ENCODE measurements at places on chromosomes 1 and 21.

GRCh38 chr1:67361641-67362040 is 54.0 kb downstream of the IL12RB2 start:
- no peaks in the 10 kb centered on the region for H3K27me3 ChIP-seq
- H3K4me3 ChIP-seq: no peak overlapping the region
- no peak overlapping the region for H3K27ac ChIP-seq
- DNase-seq: no peak
- no peaks in the 10 kb centered on the region for H3K4me1 ChIP-seq

- no peaks in the 10 kb centered on the region for H3K36me3 ChIP-seq
- no peaks in the 10 kb centered on the region for H3K4me1 ChIP-seq
- no peak overlapping the region for H3K4me3 ChIP-seq
- no peaks in the 10 kb centered on the region for H3K27me3 ChIP-seq
Observed at GRCh38 chr1:143720087-143721023, 251.4 kb downstream of the FAM72C start.

- H3K27ac ChIP-seq: peak overlapping the region; percentile 79
- DNase-seq: no peak
- no peaks in the 10 kb centered on the region for H3K27me3 ChIP-seq
- H3K36me3 ChIP-seq: no peaks in the 10 kb centered on the region
Observed at GRCh38 chr1:51728611-51729155, 111.8 kb downstream of the OSBPL9 start.

DNA sequence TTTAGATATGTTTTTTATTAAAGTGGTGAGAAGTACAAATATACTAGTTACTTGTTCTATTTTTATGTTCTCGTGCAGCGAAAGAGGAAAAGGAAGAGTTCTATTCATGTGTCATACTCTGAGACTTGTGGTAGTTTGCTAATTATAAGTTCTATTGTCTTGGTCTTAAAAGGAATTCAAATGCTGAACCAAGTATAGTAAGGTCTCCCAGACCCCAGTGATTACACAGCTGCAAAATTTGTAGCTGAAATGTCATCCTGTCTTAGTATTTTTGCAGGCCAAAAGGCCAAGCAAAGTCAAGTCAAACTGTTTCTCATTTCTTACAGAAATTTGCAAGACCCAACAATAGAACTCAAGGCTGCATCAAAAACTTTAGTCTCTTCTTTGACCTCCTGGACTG is 268.7 kb downstream of the CHRM3 start:
- H3K27ac ChIP-seq: no peak overlapping the region
- no peaks in the 10 kb centered on the region for H3K27me3 ChIP-seq
- no peak for DNase-seq
- H3K4me1 ChIP-seq: no peaks in the 10 kb centered on the region

- no peaks in the 10 kb centered on the region for H3K27me3 ChIP-seq
- H3K27ac ChIP-seq: no peak overlapping the region
- H3K4me3 ChIP-seq: no peak overlapping the region
- no peaks in the 10 kb centered on the region for H3K36me3 ChIP-seq
- no peaks in the 10 kb centered on the region for H3K4me1 ChIP-seq
Observed at GRCh38 chr1:105243411-105243810, 1493.7 kb downstream of the AMY1C start.

- no peaks in the 10 kb centered on the region for H3K27me3 ChIP-seq
- H3K4me1 ChIP-seq: no peaks in the 10 kb centered on the region
- no peaks in the 10 kb centered on the region for H3K36me3 ChIP-seq
Observed at GRCh38 chr1:37131281-37131680, 97.0 kb upstream of the GRIK3 start.
